ENCODE measurements at places on chromosomes 13 and 19. TPM values are rescaled to one million over a fixed set of nuclear protein-coding genes. Genes with fewer than 3 reads are reported as not detected.

The TJP3 gene
- not detected for total RNA-seq

GRCh38 chr13:33168321-33168960 is 117.1 kb downstream of the STARD13 start:
- no peak for DNase-seq

GRCh38 chr19:56617531-56617930 is 22.4 kb downstream of the ZNF71 start:
- DNase-seq = no peak

The POSTN gene
- 102 TPM for total RNA-seq

DNA sequence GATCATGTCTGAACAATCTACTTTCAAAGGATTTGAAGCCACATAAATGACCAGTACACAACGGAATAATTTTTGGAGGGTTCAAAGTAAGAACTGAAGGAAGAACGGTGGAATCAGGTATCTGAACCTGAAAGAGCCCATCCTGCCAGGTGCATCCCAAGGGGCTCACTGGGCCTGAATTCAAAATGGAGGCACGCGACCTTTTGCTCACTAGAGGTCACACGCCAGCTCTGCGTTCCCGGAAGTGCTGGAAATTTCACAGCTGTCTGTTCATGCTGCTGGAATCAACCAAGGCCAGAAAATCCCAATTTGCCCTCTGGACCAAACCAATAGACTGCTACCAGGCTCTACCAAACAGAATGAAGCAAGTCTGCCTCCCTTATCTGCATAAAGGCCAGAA is 4.2 kb upstream of the RASA3 start:
- no peak for DNase-seq
